CD4-positive, alpha-beta T cell (primary cell): ENCODE measurements at places on chromosomes 6 and 20. TPM values are rescaled to one million over a fixed set of nuclear protein-coding genes. Genes with fewer than 3 reads are reported as not detected.

The LSM14B gene
- total RNA-seq, result 34.5 TPM

The TLDC2 gene
- not detected for total RNA-seq

The RXRB gene
- total RNA-seq, result 45.0 TPM

The VNN1 gene
- not detected for total RNA-seq

The MRS2 gene
- total RNA-seq, result 4.6 TPM

The BPIFB1 gene
- not detected for total RNA-seq

The RANBP9 gene
- total RNA-seq, result 62.9 TPM

The PRDM13 gene
- not detected for total RNA-seq

The OPN5 gene
- not detected for total RNA-seq

The TBC1D22B gene
- total RNA-seq, result 5.9 TPM

The TRIM15 gene
- not detected for total RNA-seq

The CAPN11 gene
- total RNA-seq, result 1.3 TPM

DNA sequence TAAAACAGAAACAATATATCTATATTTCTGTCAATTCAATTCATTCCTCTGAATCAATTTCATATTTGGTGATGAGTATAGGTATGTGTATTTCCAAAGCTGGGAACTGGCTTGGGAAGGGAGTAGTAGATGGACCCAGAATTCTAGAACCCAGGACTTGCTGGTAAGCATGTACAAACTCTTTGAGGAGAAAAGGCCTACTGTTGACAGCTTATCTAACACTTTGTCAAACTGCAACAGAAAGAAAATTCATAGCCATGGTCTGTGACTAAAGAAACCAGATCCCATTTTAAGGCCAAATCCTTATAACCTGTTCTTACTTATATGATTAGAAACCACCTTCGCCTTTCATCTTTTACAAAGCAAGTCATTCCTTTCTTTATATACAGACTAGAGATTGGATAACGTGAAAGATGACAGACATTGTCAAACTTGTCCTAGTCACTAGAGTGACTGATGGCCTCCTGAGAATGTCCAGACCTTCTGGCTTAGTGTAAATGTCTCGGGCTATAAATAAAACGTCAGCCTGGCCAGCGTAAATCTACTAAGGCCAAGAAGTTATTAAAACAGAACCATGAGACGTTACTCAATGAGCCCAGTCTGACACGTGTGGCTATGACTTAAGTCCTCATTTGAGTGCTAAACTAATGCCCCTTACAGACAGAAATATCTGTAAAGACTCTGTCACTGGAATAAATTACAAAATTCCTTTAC, 152.3 kb downstream of the ALDH8A1 start:
- H3K27me3 ChIP-seq, result no peaks in the 10 kb centered on the region
- H3K27ac ChIP-seq, result no peak overlapping the region
- H3K36me3 ChIP-seq, result no peaks in the 10 kb centered on the region
- no peaks in the 10 kb centered on the region for H3K4me1 ChIP-seq

DNA sequence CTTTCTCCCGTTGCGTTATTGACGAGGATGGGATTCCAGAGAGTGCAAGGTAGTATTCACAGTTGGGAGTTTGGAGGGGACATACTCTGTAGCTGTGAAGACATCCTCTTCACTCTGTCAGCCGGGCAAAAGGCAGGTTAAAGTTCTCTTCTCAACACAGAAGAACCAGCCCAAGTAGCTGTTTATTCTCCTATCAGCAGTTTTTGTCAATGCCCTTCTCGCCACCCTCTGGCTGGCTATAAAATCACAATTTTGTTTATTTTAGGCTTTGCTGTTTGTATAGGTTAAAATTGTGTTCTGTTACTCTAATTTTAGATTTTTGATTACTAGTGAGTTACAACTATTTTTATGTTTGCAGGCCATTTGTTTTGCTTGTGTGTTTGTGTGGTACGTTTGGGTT, 37.9 kb upstream of the MAS1 start:
- H3K27me3 ChIP-seq, result no peaks in the 10 kb centered on the region
- no peak overlapping the region for H3K27ac ChIP-seq

- no peaks in the 10 kb centered on the region for H3K36me3 ChIP-seq
- DNase-seq, result no peak
- no peaks in the 10 kb centered on the region for H3K27me3 ChIP-seq
- no peaks in the 10 kb centered on the region for H3K4me1 ChIP-seq
- no peak overlapping the region for H3K4me3 ChIP-seq
Measured at GRCh38 chr20:37257988-37258387, 3.6 kb downstream of the GHRH start.

GRCh38 chr20:64246616-64247306, 8.8 kb upstream of the PCMTD2 start:
- no peaks in the 10 kb centered on the region for H3K36me3 ChIP-seq
- peaks cover 7% of the 10 kb centered on the region for H3K4me1 ChIP-seq
- H3K27ac ChIP-seq, result no peak overlapping the region
- H3K27me3 ChIP-seq, result peaks cover 7% of the 10 kb centered on the region
- no peak for DNase-seq
- no peak overlapping the region for H3K4me3 ChIP-seq

- H3K36me3 ChIP-seq, result no peaks in the 10 kb centered on the region
- peak overlapping the region; percentile 56 for H3K4me3 ChIP-seq
- peaks cover 21% of the 10 kb centered on the region for H3K4me1 ChIP-seq
- no peaks in the 10 kb centered on the region for H3K27me3 ChIP-seq
Measured at GRCh38 chr6:26571592-26572296, 25.0 kb upstream of the ABT1 start.

GRCh38 chr20:63215101-63216040, 560 bp downstream of the YTHDF1 start:
- H3K36me3 ChIP-seq, result peaks cover 36% of the 10 kb centered on the region
- no peak for DNase-seq
- H3K4me1 ChIP-seq, result peaks cover 56% of the 10 kb centered on the region
- peak overlapping the region; percentile 75 for H3K4me3 ChIP-seq
- peak overlapping the region; percentile 40 for H3K27ac ChIP-seq
- H3K27me3 ChIP-seq, result no peaks in the 10 kb centered on the region

- no peak overlapping the region for H3K4me3 ChIP-seq
- H3K36me3 ChIP-seq, result peaks cover 9% of the 10 kb centered on the region
- no peak overlapping the region for H3K27ac ChIP-seq
- H3K27me3 ChIP-seq, result no peaks in the 10 kb centered on the region
- H3K4me1 ChIP-seq, result peaks cover 28% of the 10 kb centered on the region
Measured at GRCh38 chr6:7163661-7164071, 55.9 kb downstream of the RREB1 start.

- H3K36me3 ChIP-seq, result no peaks in the 10 kb centered on the region
- no peaks in the 10 kb centered on the region for H3K27me3 ChIP-seq
- H3K4me1 ChIP-seq, result peaks cover 6% of the 10 kb centered on the region
- no peak for DNase-seq
Measured at GRCh38 chr20:58486207-58486606, 29.0 kb downstream of the APCDD1L start.

GRCh38 chr6:150251566-150252186, 108.8 kb downstream of the PPP1R14C start:
- H3K4me3 ChIP-seq, result no peak overlapping the region
- H3K27ac ChIP-seq, result no peak overlapping the region
- H3K4me1 ChIP-seq, result no peaks in the 10 kb centered on the region
- H3K36me3 ChIP-seq, result no peaks in the 10 kb centered on the region
- DNase-seq, result no peak
- peaks cover 3% of the 10 kb centered on the region for H3K27me3 ChIP-seq

DNA sequence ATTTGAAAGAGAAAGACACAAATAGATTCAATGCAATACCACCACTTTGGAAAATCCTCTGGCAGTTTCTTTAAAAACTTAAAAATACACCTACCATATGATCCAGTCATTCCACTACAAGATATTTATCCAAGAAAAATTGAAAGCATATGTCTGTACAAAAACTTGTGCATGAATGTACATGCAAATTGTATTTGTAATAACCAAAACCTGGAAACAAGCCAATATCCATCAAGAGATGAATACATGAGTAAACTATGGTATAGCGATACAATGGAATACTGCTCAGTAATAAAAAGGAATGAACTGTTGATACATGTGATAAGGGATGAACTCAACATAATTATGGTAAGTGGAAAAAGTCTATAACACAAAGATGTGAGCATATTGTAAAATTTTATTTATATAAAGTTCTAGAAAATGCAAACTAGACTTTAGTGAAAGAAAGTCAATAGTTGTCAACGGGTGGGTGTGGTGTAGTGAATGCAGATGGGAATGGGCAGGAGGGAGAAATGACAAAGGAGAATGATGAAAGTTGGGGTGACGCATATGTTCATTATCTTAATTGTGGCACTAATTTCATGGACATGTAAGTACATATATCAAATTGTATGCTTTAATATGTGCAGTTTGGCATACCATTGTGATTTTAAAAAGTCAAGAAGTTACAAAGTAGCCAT, 347.5 kb downstream of the SAMD5 start:
- H3K4me3 ChIP-seq, result no peak overlapping the region
- DNase-seq, result no peak
- no peaks in the 10 kb centered on the region for H3K36me3 ChIP-seq

DNA sequence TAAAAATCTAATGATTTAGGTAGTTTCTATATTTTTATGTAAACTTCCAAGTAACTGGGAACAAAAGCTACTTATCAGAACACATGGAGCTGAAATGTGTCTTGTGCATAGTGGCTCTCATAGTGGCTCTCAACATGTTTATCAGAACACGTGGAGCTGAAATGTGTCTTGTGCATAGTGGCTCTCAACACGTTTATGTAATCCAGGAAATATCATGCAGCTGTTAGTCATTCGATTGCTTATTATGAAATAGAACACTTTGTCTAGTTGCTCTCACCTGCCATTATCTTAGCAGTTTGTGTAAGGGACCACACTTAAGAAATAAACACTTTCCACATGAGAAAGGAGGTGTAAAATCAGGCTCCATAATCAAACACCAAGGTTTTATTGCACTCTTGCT, 119.2 kb upstream of the ASCC3 start:
- no peak overlapping the region for H3K27ac ChIP-seq
- no peak overlapping the region for H3K4me3 ChIP-seq
- H3K36me3 ChIP-seq, result no peaks in the 10 kb centered on the region
- DNase-seq, result no peak
- H3K4me1 ChIP-seq, result no peaks in the 10 kb centered on the region
- H3K27me3 ChIP-seq, result no peaks in the 10 kb centered on the region

DNA sequence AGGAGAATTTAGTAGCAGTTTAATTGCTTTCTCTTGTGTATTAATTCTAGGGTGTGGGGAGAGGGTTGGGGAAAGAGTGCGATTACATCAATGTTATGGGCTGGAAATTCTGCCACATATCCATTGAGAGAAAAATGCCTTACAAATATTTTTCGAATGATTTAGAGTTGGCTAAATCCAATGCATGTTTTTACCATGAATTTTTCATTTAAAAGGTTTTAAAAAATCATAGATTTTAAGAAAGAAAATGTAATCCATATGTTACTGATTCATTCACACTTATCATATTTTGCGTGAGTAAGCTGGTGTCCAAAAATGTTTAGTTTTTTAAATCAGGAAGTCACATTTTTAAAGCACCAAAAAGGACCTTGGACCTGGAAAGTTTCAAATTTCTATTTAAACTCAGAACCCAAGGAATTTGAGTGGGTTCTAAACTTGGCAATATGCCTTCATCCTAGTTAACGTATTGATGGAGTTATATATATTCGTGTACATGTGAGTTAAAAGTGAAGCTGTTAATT, 627.4 kb upstream of the CITED2 start:
- H3K36me3 ChIP-seq, result no peaks in the 10 kb centered on the region
- no peak overlapping the region for H3K27ac ChIP-seq
- no peak overlapping the region for H3K4me3 ChIP-seq
- no peaks in the 10 kb centered on the region for H3K4me1 ChIP-seq
- DNase-seq, result no peak

- H3K4me3 ChIP-seq, result no peak overlapping the region
- no peaks in the 10 kb centered on the region for H3K27me3 ChIP-seq
- DNase-seq, result no peak
- no peaks in the 10 kb centered on the region for H3K4me1 ChIP-seq
- no peaks in the 10 kb centered on the region for H3K36me3 ChIP-seq
- H3K27ac ChIP-seq, result no peak overlapping the region
Measured at GRCh38 chr20:8260837-8261251, 128.8 kb downstream of the PLCB1 start.
